Pancreas (tissue), 10 donors: ENCODE measurements at places on chromosomes 3 and 15. TPM values are rescaled to one million over a fixed set of nuclear protein-coding genes. Genes with fewer than 3 reads are reported as not detected.

The LEKR1 gene
- 2.2 TPM for total RNA-seq

The SENP7 gene
- 8.7 TPM for total RNA-seq

The RETNLB gene
- total RNA-seq, result not detected

The SAMMSON gene
- not detected for total RNA-seq

The IL12A gene
- total RNA-seq, result 0.08 TPM

The C2CD4B gene
- total RNA-seq, result 46.7 TPM

The TMEM158 gene
- total RNA-seq, result 3.5 TPM

The ADGRG7 gene
- not detected for total RNA-seq

The P4HTM gene
- total RNA-seq, result 29.9 TPM

The SAMD7 gene
- total RNA-seq, result not detected

The CCDC54 gene
- not detected for total RNA-seq

The DAZL gene
- total RNA-seq, result not detected

The STRA6 gene
- 0.49 TPM for total RNA-seq

The RYR3 gene
- total RNA-seq, result 0.04 TPM

The BCHE gene
- 0.75 TPM for total RNA-seq

The REC114 gene
- total RNA-seq, result not detected

The FOXL2NB gene
- not detected for total RNA-seq

The SLC12A1 gene
- total RNA-seq, result not detected

The PROK2 gene
- 0.43 TPM for total RNA-seq

The DISP2 gene
- 0.20 TPM for total RNA-seq

The NR1D2 gene
- total RNA-seq, result 26.0 TPM

The GHSR gene
- not detected for total RNA-seq

The LRRK1 gene
- 12.0 TPM for total RNA-seq

The BLM gene
- 0.12 TPM for total RNA-seq

The SLC28A1 gene
- not detected for total RNA-seq

The MYZAP gene
- total RNA-seq, result 8.8 TPM

The EXD1 gene
- total RNA-seq, result not detected

The HDC gene
- 0.13 TPM for total RNA-seq

The TRAIP gene
- total RNA-seq, result 0.86 TPM

The CFAP161 gene
- 0.17 TPM for total RNA-seq

The ASB14 gene
- total RNA-seq, result not detected

The LPP gene
- 44.3 TPM for total RNA-seq

The TNIK gene
- 7.6 TPM for total RNA-seq

The IGSF11 gene
- total RNA-seq, result 4.4 TPM

The ST8SIA2 gene
- not detected for total RNA-seq

The COPB2 gene
- 62.7 TPM for total RNA-seq

The MYL3 gene
- 0.40 TPM for total RNA-seq

The TLR9 gene
- 0.47 TPM for total RNA-seq

The EEF1AKMT4 gene
- 1.9 TPM for total RNA-seq

The GUCA1C gene
- 19.8 TPM for total RNA-seq
